ENCODE measurements at places on chromosomes 1 and 21.

- no peak for DNase-seq
Observed at GRCh38 chr1:211135342-211135950, 1.5 kb upstream of the KCNH1 start.

- no peak for DNase-seq
Observed at GRCh38 chr1:109631513-109632505, 12.2 kb downstream of the AMPD2 start.

DNA sequence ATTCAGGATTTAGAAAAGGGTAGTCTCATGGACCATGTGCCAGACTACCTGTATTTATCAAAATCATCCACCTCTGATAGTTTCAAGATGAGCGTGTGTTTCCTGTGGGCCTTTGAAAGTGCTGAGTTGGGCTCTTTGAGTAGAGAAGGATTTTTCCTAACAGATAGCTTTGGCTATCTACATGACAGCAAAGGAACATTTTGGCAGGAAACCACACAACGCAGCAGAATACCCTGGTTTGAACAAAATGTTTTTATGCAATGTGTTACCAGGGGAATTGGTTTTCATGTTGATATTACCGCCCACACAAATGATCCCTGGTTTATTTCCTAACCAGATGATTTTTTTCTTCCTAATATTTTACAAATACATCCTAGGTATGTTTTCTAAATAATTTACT is 431.4 kb downstream of the NEGR1 start:
- DNase-seq = no peak

GRCh38 chr1:32197074-32197473 is 3.3 kb upstream of the CCDC28B start:
- DNase-seq = no peak

- DNase-seq = no peak
Observed at GRCh38 chr1:107339775-107340174, 198.9 kb downstream of the NTNG1 start.

DNA sequence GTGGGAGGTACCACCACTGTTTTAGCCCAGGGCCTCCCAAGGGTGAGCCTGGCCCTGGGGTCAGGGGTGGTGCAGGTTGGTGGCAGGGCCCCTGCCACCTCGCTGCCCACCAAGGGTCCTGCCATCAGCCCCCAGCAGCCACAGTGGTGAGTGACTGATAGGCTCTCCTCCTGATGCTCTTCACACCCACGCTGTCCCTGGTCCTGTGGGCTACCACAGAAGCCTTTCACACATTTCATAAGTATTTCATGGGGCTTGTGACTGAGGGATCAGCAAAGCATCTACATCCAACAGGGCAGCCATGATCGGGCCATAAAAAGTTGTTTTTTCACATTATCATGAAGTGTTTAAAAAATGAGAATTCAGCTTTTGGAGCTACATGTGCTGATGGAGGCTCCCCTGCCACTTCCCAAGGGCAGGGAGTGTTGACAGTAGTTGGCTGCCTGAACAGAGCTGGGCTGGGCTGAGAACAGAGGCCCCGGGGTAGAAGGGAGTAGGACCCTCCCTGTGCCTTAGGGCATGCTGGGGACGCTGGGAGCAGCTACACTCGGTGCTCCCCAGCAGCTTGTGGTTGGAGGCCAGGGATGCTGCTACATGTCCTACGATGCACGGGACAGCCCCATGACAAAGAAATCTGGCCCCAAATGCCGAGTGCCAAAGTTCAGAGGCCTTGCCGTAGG is 73.1 kb upstream of the TMEM51 start:
- DNase-seq = no peak

DNA sequence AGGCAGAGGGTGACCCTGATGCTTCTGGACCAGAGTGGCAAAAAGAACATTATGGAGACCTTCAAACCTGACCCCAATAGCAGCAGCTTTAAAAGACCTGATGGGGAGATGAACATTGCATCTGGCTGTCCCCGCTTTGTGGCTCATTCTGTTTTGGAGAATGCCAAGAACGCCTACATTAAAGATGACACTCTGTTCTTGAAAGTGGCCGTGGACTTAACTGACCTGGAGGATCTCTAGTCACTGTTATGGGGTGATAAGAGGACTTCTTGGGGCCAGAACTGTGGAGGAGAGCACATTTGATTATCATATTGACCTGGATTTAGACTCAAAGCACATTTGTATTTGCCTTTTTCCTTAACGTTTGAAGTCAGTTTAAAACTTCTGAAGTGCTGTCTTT is 45.8 kb downstream of the TRAF5 start:
- no peak for DNase-seq

DNA sequence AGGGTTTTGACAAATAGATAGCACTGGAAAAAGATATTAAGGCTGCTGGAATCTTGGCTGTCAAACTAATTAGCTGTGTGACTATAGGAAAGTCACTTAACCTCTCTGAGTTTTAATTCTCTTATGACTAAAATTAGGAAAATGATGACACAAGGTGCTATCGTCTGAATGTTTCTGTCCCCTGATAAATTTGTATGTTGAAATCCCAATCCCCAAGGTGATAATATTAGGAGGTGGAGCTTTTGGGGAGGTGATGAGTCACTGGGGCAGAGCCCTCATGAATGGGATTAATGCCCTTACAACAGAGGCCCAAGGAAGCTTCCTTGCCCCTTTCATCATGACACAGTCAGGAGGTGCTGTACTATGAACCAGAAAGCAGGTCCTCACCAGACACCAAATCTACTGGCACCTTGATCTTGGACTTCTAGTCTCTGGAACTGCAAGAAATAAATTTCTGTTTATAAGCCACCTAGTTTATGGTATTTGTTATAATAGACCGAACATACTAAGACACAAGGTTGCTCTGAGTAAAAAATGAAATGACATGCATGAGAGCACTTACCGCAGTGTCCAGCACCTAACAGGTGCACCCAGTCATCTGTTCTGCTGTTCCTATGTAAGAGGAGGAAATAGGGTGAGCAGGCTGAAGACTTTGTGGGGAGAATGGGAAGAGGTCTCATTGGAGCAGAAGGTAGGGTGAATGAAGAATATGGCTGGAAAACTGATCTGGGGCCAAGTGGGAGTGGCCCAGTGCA is 26.3 kb upstream of the DISP1 start:
- no peak for DNase-seq

DNA sequence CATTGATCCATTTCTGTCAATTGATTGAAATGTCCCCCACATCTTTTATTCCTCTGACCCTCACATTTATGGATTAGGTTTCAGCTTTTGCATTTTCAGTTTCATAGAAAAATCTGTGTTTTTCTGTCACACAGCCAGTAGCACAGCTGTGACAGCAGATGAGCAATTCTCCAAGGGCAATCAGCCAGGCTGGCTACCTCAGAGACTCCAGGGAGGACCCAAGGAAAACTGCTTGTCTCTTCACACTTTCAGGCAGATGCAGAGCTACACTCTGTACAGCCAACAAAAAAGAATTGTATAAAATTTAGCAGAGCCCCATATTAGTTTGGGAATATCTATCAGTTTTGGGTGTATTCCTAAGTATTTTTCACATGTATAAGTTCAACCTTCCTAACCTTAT is 257.2 kb downstream of the LRRC7 start:
- DNase-seq = no peak

- DNase-seq = no peak
Observed at GRCh38 chr1:201061049-201061448, 37.5 kb upstream of the KIF21B start.

DNA sequence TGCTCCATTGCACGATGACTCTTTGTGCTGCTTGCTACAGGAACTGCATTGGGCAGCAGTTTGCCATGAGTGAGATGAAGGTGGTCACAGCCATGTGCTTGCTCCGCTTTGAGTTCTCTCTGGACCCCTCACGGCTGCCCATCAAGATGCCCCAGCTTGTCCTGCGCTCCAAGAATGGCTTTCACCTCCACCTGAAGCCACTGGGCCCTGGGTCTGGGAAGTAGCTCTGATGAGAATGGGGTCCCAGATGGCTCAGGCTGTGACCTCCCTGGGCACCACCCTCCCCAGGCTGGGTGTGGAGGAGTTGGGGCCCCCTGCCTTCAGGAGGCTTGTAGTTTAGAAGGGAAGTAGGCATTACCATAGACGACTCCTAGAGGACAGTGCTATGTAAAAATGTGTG is 19.7 kb downstream of the CYP4B1 start:
- DNase-seq = no peak

DNA sequence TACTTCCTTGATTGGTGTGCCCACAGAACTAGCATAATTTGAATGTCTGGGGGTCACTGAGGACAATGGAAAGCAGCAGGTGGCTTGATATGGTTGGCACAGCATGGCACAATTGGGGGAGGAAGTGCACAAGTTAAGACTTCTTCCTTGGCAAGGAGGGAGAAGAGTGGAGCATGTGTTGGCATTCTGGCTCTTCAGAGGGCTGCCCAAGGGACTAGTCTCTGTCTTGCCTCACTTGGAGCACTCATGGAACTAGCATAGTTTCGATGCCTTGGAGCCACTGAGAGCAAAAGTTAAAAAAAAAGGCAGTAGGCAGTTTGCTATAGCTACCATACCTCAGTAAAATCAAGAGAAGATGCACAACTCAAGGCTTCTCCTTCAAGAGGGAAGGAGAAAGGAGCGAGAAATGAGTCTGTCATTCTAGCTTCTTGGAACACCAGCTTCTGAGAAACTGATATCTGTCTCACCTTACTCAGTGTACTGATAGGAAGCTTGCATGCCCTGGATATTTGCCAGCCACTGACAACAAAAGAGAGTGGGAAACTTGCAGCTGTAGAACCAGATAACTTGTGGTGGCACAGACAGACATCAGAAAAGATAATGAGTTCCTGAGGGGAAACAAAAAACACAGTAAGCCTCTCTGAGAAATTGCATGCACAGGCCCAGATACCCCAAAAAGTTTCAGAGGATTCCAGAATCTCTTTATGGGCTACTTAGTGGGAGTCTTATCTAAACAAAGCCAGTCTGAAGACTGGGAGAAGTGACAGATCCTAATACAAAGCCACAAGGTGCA is 207.5 kb upstream of the SAMSN1 start:
- no peak for DNase-seq

DNA sequence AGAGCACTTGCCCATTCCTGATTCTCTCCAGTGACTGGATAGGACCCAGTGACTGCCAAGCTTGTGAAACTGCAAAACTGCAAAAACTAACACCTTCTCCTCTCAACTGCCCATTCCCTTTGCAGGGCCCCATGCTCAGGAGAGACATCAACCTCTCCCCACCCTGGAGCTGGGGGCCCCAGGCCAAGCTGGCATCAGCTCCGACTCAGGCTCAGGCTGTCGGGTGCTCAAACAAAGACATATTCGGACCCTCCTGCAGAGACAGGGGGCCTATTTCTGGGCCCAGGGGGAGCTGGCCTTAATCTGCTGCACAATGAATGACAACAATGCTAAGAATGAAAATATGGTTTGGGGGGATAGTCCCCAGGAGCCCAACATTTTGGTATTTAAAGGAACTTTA is 11.8 kb downstream of the LMX1A start:
- no peak for DNase-seq

- no peak for DNase-seq
Observed at GRCh38 chr1:53137729-53138128, 4.7 kb downstream of the SLC1A7 start.

DNA sequence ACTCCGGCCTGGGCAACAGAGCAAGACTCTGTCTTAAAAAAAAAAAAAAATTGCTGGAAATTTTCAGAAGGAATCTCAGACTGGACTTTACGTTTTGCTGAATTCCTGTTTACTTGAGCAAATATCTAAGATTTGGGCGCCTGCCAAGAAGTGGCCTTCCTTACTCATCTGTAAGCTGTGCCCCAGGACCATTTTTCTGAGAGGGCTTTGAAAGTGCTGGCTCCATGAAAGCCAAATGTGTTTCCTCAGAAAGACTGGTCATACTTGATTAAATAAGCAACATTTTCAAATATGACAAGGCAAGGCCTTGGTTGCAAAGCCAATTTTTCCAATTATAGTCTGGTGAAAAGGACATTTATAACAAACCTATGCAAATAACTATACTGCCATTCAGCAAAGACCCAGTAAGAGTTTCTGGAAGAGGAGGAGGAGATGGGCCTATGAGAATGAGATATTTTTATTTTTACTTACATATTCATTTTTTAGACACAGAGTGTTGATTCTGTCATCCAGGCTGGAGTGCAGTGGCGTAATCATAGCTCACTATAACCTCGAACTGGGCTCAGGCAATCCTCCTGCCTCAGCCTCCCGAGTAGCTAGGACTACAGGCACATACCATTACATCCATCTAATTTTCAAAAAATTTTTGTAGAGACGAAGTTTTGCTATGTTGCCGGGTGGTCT is 56.3 kb upstream of the HTR1D start:
- DNase-seq = no peak

GRCh38 chr1:201753492-201753891 is 75.5 kb upstream of the IPO9 start:
- DNase-seq = no peak

DNA sequence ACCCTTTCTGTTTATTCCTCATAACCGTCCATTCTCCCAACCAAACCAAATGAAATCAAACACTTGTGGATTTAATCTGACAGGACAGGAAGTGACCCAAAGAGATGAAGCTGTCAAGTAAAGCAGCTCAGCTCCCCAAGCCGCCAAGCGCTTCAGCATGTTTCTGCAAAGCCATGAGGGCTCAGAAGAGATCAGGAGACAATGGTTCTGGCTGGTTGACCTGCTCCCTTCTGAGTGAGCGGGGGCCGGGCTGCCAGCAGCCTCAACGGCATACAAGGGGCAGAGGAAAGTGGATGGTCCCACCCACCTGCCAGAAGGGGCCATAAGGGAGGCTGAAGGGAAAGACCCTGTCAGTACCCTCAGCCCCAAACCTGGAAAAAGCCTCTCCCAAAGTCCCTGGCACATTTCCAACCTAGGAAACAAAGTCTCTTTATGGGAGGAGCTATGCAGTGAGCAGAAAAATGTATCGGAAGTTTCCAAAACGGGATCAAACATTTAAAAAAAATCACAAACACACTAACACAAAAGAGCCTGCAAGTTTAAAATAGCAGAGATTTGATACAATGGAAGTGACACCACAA is 45.4 kb downstream of the SLC45A1 start:
- DNase-seq = no peak

GRCh38 chr1:70458131-70458530 is 47.1 kb downstream of the CTH start:
- no peak for DNase-seq

- no peak for DNase-seq
Observed at GRCh38 chr1:93079685-93080141, 630 bp downstream of the MTF2 start.

Data from NCI-H2029 treated with DMSO at 0.1 percent for 48 hours (cell line).